Stimulated activated CD8-positive, alpha-beta memory T cell treated with anti-CD3 and anti-CD28 coated beads, Interleukin-12 subunit alpha, Interleukin-12 subunit beta, amount 100 ng/mL, for 1 hour (primary cell): ENCODE measurements at places on chromosomes 2 and 18.

DNA sequence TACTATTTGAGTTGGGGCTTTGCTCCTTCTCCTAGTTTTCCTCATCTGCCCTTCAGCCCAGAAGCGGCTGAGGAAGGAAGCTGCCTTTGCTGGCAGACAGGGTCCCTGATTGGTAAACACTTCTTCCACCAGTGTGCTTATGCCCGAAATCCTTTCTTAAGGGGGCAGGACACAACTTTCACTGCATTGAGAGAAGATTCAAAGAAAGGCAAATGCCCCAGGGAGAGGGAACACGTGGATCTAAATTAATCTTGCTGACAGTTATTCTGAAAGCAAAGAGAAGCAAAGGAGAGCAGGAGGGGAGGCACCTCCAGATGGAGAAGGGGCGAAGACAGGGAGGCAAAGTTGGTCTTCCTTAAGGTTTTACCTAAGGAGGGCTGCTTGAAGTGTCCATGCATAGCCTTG is 92.1 kb upstream of the EFEMP1 start:
- DNase-seq, result no peak

- DNase-seq, result no peak
Observed at GRCh38 chr18:41922841-41923240, 32.2 kb upstream of the PIK3C3 start.

DNA sequence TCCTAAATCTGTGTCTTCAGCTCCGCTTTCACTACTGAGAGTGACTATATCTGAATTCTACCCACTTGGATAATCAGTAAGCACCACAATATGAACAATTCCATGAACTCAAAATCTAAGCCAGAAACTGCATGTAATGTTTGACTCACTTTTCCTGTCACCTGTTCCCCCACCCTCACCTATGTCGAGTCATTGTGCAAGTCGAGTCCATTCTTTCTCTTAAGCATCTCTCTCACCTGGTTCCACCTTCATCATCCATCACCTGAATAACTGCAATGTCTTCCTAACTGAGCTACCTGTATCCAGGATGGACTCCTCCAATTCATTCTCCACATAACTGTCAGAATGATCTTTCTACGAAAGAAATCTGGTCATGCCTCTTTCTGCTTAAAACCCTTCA is 58.2 kb downstream of the PPP1R1C start:
- no peak for DNase-seq

- DNase-seq, result peak; percentile 46
Observed at GRCh38 chr2:98412751-98413458, 31.8 kb upstream of the INPP4A start.

DNA sequence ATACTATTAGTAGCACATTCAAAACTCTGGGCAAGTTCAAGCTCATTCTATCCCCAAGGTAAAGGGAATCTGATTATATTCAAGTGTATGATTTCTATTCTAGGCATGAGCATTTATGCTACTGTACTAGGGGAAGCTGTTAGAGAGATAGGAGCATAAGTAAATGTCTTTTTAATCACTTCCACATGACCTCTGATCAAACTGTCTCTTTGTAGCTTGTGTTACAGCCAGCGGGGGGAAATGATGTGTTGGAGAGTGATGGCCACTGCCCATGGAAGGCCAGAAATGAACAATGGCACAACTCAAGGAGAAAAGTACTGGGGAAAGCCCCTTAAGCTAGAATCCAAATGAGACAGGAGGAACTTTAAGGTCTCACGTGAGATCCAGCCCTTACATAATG is 894.9 kb upstream of the CDH2 start:
- DNase-seq, result no peak

DNA sequence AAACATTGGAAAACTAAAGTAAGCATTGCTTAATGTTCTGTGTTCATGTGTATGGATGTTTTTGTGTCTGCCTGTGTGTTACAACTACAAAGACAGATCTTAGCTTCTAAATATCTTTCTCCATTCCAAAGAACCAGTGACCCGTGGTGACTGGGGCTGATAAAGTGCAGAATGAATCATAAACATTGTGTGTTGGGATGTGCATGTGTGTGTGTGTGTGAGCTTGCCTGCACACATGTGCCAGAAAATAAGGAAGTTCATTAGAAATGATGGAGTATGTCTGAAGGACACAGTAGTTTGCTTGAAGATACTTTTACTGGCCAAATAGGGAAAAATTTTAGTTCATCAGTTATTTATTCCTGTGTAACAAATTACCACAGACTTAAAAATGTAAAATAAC is 756.6 kb upstream of the CELF4 start:
- DNase-seq, result no peak

DNA sequence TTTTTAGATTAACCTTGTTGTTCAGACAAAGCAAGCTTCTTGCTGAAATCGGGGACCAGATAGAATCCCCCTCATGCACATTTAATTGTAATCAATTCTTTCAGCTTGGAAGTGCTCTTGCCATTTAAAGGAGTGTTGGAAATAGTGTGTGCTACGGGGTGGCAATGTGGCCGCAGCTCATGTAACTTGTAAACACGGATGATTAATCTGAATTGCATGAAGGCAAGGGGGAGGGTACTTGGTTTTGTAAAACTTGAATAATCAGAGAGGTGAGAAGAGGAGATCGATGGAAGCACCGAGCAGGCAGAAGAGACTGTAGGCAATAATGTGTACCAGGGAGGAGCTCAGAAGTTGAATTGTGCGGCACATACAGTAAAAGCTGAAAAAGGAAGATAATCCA is 273.5 kb downstream of the PTGR3 start:
- no peak for DNase-seq

- DNase-seq, result no peak
Observed at GRCh38 chr18:53886058-53886457, 338.4 kb downstream of the MBD2 start.

- no peak for DNase-seq
Observed at GRCh38 chr18:22047485-22047884, 121.9 kb upstream of the GATA6 start.

GRCh38 chr2:147182260-147182659 is 662.6 kb upstream of the ACVR2A start:
- DNase-seq, result peak; percentile 17

DNA sequence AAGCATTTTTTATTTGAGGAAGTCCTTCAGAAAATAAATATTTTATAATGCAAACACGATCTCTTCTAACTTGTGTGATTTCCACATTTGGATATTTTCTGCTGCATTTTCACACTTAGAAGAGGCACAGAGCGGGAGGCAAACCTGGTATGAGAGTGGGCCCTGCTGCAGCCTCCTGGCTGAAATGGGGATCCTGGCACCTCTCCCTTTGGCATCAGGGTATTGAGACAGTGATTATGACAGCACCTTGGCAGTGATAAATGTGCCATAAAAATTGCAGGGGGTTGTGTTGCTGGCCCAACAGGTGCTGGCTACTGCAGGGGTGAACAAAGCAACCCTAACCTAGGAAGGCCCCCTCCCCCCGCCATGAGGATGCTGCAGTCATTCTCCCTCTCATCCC is 128.6 kb downstream of the TSN start:
- no peak for DNase-seq
